NCI-H2227 treated with DMSO at 0.1 percent for 48 hours (cell line): ENCODE measurements at places on chromosomes 11 and 22.

DNA sequence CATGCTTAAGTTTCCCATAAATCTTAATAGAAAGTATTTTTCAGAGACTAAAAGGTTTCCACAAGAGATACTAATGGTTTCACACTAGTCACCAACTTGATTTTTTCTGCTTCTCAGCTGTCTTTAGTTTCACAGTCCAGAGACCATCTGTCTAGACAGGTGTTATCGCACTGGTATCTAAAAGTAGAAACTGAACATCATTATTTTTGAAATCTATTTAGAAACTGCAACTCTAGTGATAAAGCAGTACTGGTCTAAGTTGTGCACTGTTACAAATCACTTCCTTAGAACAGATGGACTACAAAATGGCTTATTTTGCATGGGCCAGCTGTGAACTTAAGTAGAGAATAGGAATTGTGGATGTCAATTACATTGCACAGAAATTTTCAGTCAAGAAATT is 78.0 kb downstream of the CNTN5 start:
- DNase-seq, result no peak

- DNase-seq, result no peak
Observed at GRCh38 chr11:112159098-112160065, 4.5 kb downstream of the IL18 start.

DNA sequence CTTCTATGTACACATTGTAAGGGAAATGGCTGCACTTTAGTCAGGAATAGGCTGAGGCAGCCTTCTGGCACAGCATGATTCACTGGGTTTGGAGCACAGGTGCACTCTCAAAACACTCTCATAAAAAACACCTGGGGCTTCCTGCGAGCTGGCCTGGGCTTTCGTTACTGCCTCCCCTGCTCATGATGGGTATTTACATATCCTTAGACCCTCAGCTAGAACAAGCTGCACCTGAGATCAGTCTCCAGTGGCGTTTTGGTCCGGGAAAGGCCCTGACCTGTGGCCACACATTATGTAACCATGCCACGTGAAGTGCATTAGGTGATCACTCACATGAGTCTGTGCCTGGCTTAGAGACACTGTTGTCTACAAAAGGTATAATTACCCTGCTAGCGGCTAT is 321.7 kb downstream of the TMEM135 start:
- DNase-seq, result no peak

- DNase-seq, result no peak
Observed at GRCh38 chr22:27673839-27674238, 127.7 kb downstream of the MN1 start.

DNA sequence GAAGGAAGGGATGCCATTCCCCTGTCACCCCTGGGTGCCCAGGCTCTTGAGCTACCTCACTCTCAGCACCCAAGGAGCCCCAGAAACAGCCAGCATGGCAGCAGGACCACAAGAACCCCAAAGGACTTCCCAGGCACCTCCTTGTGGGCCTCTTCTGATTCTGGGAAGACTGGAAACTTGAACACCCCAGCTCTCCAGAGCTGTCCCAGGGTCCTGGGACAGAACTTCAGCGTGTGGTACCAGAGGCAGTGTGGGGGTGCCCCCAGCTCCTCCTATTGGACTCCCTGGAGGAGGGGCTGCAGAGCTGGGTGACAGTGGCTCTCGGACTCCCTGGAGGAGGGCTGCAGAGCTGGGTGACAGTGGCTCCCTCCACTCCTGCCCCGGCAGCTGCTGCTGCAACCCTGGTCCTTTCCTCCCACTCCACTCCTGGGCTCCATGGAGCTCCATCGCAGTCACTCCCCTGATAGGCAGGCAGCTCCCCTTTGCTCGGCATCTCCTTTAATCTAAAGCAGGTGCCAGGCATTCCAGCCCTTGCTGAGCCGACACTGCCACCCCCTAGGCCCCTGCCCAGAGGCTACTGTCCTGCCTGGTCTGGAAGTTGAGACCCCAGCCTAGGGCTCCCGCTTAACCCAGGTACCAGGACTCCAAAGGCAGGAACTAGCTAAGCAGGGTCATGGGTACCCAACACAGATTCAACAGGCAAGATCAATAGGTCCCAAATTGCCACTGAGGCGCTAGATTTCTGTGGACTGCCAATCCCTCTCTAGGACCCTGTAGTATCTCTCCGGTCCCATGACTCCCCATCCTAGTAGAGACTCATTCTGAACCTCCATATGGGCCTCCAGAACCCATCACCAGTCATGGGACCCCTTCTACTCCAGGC is 2.7 kb downstream of the BCL9L start:
- no peak for DNase-seq

DNA sequence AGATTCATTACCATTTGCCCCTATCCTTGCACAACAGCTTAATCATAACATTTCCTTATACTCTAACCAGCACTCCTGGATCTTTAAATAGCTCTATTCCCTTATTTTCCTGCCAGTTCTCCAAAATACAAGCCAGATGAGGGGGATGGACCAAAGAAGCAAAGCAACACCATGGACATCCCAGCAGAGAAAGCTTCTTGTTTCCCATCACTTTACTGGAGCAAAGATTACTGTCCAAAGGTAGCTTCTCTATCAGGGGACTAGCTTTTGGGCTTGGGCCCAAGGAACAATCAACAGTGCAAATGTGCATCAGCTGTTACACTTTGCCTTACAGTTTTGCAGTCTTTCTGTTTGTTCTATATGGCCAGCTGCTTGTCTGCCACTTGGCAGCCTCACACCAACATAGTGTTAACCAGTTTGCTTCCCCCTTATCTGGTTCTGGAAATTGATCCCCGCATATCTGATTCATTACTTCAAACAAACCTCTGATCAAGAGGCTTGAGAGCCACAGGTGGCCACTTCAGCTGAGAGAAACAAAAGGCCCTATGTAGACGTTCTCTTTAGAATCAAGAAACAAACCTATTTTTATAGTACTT is 814.3 kb downstream of the METTL15 start:
- DNase-seq, result no peak

GRCh38 chr11:96038046-96038445 is 114.1 kb upstream of the MTMR2 start:
- no peak for DNase-seq

DNA sequence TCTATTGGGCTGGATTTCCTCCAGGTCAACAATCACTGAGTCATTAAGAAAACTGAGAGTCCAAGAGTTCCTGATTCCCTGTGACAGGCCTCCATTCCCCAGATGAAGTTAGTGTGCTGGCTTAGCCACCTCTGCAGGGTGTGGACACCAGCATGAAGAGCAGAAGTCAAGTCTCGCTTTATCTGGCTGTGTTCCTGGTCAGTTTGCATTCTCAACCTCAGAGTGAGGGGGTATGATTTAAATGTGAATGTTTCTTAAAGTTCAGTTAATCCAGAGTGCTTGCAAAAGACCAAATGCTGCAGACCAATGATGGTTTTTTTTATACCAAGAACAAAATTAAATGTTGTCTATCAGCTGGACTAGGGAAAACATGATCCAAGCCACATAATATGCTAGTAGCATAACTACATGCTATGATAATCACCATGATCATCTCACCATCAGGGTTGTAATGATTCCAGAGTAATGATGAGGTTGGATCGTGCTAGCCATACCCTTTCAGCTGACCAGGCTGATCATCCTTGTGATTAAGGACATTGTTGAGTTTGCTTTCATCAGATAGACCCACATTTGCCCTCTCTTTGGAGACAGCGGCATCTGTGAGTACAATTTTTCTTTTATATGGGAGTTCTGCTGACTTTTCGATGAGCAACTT is 145.8 kb upstream of the ARHGAP20 start:
- no peak for DNase-seq

GRCh38 chr11:35629914-35630313 is 11.7 kb downstream of the FJX1 start:
- no peak for DNase-seq

- no peak for DNase-seq
Observed at GRCh38 chr22:36124666-36125065, 35.9 kb downstream of the APOL3 start.

DNA sequence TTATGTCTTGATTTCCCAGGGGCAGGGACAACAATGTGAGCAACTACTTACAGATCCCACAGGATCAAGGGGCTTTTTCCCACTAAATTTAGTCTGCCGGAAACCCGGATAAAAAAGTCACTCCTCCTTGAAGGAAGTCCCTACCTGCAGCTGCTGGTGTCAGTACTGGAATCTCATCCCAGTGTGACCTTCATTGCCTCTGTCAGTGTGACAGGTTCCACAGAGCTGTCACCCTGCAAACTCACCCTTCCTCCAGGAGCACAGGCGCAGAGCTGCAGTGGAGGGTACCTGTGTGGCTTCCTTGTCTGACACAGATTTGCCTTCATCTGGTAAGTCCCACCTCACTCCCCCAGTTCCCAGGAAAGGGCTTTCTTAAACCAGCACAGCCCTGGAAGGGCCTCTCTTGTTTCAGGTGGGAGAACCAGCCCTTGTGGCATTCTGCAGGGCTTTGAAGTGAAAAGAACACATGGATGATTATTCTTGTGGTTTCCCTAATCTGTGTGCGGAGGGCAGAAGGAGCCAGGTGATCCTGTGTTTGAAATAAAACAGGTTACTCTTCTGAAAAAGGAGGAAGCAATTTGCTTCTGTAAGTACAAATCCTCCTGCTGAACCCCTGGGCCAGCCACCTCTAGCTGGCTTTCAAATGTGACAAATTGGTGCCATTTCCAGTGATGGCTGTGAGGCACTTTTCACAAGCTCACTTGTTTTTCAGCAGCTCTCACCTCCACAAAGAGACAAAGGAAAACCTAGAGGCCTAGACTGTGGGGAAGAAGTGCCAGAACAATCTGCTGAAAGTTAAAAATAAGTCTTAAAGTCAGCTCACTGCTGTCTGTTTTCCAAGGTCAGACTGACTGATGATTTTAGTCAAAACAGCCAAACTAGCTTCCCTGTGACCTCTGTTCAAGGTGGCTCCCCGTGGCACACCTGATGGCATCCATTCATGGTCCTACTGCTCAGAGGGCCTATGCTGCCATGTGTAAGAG is 9.2 kb upstream of the PRSS23 start:
- no peak for DNase-seq

- DNase-seq, result peak; percentile 78
Observed at GRCh38 chr11:16191868-16192240, 164.5 kb downstream of the SOX6 start.

GRCh38 chr11:76636826-76637460 is 33.6 kb downstream of the LRRC32 start:
- DNase-seq, result no peak

DNA sequence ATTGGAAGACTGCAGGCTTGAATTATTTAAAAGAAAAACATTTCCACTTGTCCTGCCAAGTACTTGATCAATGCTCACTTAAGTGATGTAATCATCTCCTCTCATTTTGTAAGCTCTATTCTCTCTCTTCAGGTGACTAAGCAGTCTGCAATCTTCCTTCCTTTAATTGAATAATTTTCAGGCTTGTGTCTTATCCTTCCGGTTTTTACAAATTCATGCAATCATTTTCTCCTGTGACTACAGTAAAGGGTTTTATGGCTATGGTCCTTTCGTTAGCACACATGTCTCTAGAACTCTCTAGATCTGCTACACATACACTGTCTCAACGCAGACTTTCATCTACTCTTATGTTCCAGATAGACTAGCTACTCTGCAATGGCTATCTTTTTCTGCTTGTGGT is 12.6 kb upstream of the UPB1 start:
- DNase-seq, result peak; percentile 59

DNA sequence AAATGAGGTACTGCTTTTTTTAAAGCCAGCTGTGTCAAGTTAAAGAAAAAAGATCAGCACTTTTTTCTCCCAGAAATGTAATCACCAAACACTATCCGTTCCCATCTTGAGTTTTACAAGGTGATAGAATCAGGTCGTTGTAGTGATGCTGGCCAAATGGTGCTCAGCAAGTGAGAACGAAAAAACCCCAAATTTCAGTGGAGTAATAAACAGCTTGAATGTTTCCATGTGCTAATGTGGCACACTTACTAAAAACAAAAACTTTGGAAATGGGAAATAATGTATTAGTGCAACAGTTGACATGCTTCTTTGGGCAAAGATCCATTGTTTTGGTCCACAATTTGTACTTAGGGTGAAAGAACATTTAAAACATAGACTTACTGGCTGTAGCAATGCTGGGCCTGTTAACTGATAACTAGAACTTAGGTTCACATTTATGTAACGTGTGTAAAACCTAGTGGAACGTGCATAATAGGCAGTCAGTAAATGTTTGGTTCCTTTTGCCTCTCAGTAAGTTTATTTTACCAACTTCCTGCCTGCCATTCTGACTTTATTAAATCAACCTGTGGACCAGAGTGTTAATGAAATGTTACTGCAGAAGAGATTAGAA is 15.4 kb upstream of the GDPD4 start:
- no peak for DNase-seq

DNA sequence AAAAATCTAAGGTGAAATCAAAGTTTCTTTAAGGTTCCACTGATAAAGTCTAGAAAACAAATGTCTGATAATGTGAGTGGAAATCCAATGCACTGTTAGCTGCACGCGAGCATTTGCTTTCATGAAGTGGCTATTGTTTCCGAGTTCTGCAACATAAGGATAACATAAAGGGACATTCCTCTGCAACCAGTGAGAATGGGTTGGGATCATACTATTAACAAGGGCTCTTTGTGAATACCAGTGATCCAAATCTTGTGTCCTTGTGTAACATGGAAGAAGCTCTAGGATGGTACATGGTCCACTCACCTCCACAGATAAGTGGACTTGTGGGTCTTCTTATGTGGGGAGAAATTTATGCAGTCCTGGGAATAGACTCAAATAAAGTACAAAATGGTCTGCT is 24.6 kb downstream of the APIP start:
- no peak for DNase-seq

- peak; percentile 83 for DNase-seq
Observed at GRCh38 chr11:19605520-19606371, 106.9 kb upstream of the NAV2 start.

DNA sequence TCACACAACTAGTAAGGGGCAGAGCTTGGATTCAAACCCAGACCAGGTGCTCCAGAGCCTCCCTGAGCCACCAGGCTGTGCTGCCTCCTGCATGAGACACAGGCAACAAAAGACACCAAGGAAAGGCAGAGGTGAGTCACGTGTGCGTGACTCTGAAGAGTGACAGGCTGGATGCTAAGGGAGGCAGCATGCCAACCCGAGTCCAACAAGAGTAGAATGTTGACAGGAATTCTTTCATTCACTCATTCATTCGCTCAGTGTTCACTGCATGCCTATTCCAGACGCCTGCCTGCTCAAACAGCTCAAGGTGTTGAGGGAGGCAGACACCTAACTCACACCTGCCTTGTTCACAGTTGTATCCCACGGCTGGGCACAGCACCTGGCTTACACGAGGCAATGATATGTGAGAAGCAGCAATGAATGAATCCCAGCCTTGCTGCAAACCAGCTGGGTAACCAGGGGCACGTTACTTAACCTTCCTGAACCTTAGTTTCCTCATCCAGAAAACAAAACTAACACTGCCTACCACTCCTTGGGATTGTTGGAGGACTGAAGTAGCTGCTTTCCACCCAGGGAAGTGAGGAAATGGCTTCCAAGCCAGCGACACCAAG is 73.8 kb upstream of the ARFGAP3 start:
- no peak for DNase-seq

GRCh38 chr22:17097701-17098100 is 12.9 kb downstream of the IL17RA start:
- no peak for DNase-seq

DNA sequence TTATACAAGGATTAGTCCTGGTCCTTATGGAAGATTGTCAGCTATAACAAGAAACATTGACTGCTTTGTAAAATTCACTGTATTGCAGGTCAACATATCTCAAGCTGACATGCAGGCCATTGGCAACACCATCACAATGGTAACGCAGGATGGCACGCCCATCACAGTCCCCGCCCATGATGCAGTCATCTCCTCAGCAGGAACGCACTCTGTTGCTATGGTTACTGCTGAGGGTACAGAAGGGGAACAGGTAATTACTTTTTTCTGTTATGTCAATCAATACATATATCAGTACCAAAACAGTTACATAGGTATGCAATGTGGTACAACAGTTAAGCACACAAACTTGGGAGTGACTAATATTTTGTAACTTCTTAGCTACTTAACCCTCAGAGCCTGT is 55.3 kb downstream of the ZNF143 start:
- peak; percentile 36 for DNase-seq
